ENCODE measurements at places on chromosomes 4 and X. TPM values are rescaled to one million over a fixed set of nuclear protein-coding genes. Genes with fewer than 3 reads are reported as not detected.

The CA5B gene
- 11.5 TPM for total RNA-seq

The ZNF280C gene
- 4.8 TPM for total RNA-seq

The EREG gene
- total RNA-seq = under 0.01 TPM

The ATRX gene
- total RNA-seq = 117 TPM

The CFP gene
- 2.3 TPM for total RNA-seq

The UNC5C gene
- 64.7 TPM for total RNA-seq

The HMGN5 gene
- total RNA-seq = 3.1 TPM

The ASB5 gene
- total RNA-seq = 0.13 TPM

The IQCM gene
- total RNA-seq = not detected

The CLCN5 gene
- total RNA-seq = 12.6 TPM

The MSMO1 gene
- 39.7 TPM for total RNA-seq

The CABS1 gene
- total RNA-seq = not detected

The VCX3B gene
- total RNA-seq = 2.0 TPM

The CENPVL2 gene
- total RNA-seq = not detected

The ATP7A gene
- total RNA-seq = 13.0 TPM

The PCDH7 gene
- total RNA-seq = 55.0 TPM

The CLGN gene
- 0.39 TPM for total RNA-seq

The DCX gene
- total RNA-seq = not detected

The SLC49A3 gene
- total RNA-seq = 20.7 TPM

The PROM1 gene
- total RNA-seq = 9.9 TPM

The POU4F2 gene
- total RNA-seq = not detected

The TMEM255A gene
- total RNA-seq = 2.9 TPM

The TLR10 gene
- total RNA-seq = 0.83 TPM

The SSX2 gene
- not detected for total RNA-seq

The PPBP gene
- not detected for total RNA-seq

The MAGEA12 gene
- not detected for total RNA-seq

The ATP1B4 gene
- not detected for total RNA-seq

The RHOH gene
- total RNA-seq = 2.7 TPM

The MAGEB3 gene
- not detected for total RNA-seq

The CCDC120 gene
- total RNA-seq = 6.0 TPM

The SUPT20HL2 gene
- total RNA-seq = not detected

The KLB gene
- 0.20 TPM for total RNA-seq

The ANK2 gene
- total RNA-seq = 64.4 TPM

The ETDB gene
- not detected for total RNA-seq

The RGN gene
- 23.4 TPM for total RNA-seq

The TMPRSS11A gene
- total RNA-seq = not detected
